ENCODE measurements at places on chromosomes 7 and 10.

DNA sequence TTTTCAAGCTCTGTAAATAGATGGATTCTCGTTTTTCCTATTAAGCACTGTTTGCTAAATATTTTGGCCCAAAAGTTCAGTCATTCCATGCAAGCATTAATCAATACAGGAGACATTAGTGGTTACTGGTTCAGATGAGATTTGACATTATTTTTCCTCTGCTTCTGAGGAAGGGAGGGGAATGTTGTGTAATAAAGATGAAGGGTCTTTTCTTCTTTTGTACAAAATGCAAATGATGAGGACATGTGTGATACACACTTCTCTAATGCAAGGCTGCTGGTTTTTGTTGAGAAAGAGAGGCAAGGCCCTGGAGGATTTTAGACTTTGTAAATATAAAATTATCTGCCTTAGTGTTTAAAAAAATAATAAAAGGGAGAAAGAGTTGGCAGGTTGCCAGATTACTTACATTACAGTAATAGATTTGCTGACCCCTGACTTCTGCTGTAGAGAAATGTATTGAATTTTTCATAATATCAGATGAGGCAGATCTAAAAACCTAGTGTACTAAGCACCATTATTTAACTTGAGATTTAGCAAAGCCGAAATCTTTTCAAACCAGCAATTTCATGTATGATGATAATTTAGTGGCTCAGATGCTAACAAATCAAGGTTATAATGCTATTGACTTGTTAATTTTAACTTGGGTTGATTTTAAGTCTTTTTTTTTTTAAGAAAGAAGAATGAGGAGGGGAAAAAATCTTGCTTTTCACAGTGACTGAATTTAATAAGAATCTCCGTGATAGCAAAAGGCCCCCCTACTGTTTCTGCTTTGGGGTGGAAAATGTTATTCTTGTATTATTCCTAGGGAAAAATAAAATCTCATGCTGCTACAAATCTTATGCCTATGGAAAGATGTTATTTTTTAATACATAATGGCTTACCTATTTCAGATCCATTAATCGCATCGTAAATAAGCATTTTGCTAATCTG, 180.1 kb downstream of the ARID5B start:
- no peak for DNase-seq

DNA sequence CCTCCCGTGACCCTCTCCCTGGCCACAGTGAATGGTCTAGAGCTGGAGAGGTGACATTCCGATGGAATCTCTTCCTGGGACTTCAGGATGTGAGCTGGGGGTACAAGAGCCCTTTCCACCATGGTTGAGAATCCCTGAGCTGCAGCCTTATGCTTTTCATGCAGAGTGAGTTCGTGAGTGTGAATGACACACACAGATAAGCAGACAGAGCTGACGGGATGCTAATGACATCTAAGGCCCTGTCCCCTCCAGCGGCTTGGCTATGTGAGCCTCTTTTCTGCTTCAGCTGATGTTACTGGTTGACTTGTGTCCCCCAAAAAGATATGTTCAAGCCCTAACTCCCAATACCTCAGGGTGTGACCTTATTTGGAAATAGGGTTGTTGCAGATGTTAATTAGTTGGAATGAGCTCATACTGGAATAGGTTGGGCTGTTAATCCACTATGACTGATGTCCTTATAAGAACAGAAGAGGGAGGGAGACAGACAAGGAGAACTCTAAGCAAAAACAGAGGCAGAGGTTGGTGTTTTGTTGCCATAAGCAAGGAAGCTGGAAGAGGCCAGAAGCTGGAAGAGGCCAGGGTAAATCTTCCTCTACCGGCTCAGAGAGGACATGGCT, 111.1 kb upstream of the AFAP1L2 start:
- no peak for DNase-seq

- DNase-seq, result no peak
Observed at GRCh38 chr7:897771-898376, 21.5 kb downstream of the GET4 start.

DNA sequence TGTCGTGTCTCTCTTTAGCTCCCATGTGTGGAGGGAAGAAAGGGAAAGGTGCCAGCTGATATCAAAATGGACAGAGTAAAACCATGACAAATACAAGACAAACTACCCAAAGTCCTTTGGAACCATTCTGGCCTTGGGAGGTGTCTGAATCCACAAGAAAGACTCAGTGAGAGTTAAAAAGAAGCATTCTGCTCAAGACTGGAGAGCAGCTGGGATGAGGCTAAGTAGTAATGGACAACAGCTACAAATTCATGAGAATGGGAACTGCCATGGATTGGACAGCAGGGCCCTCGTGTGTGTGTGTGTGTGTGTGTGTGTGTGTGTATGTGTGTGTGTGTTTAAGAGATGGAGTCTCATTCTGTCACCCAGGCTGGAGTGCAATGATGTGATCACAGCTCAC, 39.6 kb upstream of the MYL10 start:
- no peak for DNase-seq

DNA sequence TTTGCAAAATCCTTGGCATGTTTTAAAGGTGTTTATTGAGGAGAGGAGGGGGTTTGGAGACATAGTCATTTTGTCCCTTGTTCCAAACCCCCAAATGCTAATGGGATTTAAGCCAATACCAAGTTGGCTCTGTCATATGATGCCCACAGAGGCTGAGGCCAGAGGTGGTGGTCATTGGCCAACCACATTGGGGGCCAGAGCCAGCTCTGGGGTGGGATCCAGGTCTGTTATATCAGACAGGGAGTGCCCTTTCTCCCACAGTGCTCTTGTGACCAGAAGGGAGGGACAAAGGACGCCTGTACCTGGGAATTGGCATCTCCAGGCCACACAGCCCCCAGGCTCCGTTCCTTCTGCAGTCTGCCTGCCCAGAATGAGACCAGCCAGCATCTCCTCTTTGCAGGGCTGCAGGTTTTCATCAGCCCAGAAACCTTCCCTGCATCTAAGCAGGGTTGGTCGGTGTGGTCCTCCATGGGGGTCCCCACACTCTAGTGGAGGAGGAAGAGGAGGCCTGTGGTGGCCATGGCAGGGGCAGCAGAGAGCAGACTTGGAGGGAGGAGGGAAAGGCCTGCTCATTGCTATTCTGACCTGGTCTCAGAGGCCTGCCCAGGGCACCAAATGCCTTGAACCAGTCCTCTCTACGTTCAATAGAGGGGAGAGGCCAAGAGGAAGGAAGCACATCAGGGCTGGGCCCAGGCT, 17.9 kb downstream of the ADCYAP1R1 start:
- no peak for DNase-seq

GRCh38 chr7:27367933-27368549, 125.4 kb downstream of the EVX1 start:
- no peak for DNase-seq

GRCh38 chr10:26468291-26468690, 30.1 kb downstream of the APBB1IP start:
- no peak for DNase-seq

DNA sequence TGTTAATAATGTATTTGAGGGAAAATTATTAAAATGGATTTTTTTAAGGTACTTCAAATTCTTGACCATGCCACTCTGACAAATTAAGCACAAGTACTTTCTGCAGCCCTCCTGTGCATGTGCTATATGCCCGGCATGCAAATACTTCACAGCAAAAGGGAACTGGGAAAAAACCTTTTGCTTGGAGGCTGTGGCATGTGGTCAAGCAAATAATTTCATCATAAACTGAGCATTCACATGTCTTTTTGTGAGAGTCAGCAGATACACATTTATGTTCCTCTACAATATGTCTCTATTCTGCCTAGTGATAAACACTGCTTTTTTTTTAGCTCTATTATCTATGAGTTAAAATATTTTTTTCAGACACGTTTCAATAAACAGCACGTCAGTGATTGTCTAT, 53.7 kb upstream of the SEMA3A start:
- DNase-seq, result no peak

DNA sequence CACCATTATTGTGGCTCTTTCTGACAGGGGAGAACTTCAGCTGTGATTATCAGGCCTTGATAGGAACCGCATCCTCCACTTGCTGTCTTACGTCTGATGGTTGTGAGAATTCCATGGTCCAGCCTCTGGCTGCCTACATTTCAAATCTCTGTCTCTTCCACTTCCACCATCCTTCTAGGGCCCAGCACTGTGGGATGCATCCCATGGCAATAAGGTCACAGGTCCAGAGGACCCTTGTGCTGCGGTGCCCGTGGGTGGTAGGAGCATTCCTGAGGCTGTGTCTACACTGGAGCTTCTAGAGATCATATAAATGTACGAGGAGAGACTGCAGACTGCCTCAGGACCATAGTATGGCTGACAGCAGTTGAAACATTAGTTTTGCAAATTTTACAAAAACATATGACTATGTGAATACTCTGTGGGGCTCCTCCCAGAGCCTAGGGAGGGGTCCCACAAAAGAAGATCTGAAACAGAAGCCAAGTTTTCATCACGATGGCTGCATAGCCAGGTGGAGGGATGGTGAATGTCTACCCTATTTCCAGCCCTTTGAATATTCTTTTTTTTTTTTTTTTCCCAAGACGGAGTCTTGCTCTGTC, 11.8 kb downstream of the CALML3 start:
- DNase-seq, result no peak

- DNase-seq, result no peak
Observed at GRCh38 chr7:71982851-71983250, 429.3 kb downstream of the CALN1 start.

- DNase-seq, result no peak
Observed at GRCh38 chr7:81155654-81156373, 237.0 kb upstream of the SEMA3C start.

Measured in RWPE1 (cell line).